ENCODE measurements at places on chromosomes 2 and 18.

- DNase-seq = no peak
Observed at GRCh38 chr2:52886556-52886955, 881.0 kb upstream of the CHAC2 start.

GRCh38 chr2:14677039-14677438, 44.5 kb downstream of the LRATD1 start:
- DNase-seq = no peak

- peak; percentile 48 for DNase-seq
Observed at GRCh38 chr2:192148620-192149321, 46.0 kb downstream of the TMEFF2 start.

- no peak for DNase-seq
Observed at GRCh38 chr2:221850076-221850475, 278.0 kb upstream of the EPHA4 start.

- DNase-seq = no peak
Observed at GRCh38 chr2:1026141-1026540, 75.5 kb downstream of the SNTG2 start.

DNA sequence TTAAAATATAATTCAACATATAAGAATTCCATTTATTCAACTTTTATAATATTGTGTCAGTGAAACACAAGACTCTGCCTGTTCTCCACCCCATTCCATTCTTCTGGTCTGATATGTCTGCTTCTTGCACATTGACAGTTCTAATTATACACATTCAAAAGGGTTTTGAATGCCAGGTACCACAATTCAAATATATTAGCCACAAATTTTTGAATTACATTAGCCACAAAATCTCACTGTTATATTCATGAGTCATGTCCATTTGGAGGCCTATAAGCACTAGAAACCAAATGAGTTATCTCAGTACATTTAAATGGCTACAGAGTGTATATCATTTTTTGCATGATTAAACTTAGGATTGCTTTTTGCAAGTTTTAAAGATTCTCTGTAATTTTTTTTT, 72.1 kb downstream of the CCDC150 start:
- no peak for DNase-seq

- DNase-seq = no peak
Observed at GRCh38 chr2:3100386-3100785, 277.2 kb downstream of the EIPR1 start.

DNA sequence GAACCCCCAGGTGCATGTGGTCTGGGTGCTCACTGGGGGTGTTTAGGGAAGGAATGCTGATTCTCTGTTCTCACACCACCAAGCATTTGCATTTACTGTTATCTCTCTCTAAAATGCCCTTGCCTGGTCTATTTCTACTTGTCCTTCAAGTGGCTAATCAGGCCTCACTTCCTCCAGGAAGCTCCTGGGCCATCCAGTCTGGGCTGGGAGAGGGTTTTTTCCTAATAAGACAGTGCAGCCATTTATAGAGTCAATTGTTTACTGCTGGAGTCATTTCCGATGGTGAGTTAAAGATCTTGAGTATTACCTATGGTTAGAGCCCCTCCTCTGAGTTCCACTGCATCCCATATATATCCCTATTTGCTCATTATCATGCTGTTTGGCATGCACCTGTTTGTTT, 25.2 kb upstream of the ITGA6 start:
- no peak for DNase-seq

- DNase-seq = no peak
Observed at GRCh38 chr2:109660046-109660860, 46.1 kb downstream of the SOWAHC start.

DNA sequence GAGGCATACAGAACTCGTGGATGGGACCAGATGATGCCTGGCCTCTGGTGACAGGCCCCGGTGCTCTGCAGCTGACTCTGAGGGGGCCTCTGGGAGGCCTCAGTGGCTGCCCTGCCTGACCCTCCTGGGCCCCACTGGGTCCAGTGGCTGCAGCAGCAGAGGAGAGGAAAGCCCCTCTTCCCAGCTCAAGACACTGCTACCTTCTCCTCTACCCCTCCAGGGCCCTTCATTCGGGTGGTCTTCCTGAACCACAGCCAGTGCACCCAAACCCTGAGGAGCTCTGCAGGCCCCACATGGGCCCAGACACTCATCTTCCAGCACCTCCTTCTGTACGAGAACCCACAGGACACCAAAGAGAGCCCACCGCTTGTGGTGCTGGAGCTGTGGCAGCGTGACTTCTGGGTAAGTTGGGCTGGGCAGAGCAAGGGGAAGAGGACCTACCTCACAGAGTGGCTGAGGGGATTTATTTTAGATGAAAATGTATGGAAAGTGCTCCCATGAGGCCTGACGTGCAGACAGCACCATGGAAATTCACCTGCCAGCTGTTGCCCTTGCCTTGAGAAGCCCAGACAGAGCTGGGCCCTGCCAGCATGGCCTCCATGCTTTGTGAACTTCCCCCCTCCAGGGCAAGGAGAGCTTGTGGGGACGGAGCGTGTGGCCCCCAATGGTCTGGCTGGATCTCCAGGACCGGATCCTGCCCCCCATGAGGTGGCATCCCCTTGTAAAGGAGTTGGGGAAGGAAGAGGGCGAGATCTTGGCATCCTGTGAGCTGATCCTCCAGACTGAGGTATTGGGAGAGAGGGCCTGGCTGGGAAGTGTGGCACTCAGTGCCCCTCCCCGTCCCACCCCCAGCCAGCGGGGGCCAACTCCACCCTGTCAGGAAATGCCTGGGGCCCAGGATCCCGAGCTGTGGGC, 46.3 kb downstream of the LMAN2L start:
- no peak for DNase-seq

DNA sequence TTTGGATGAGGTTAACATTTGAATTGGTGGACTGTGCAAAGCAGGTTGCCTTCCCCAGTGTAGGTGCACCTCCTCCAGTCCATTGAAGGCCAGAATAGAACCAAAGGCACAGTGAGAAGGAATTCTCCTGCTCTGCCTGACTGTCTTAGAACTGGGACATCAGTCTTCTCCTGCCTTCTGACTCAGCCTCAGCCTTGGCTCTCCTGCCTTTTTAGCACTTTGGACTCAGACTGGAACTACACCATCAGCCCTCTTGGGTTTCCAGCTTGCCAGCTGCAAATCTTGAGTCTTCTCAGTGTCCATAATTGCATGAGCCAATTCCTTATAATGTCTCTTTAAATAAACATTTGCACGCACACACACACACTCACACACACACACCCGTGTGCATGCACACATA, 8.0 kb upstream of the TMEM177 start:
- DNase-seq = no peak

GRCh38 chr2:224145751-224146355, 106.8 kb upstream of the SERPINE2 start:
- DNase-seq = no peak

DNA sequence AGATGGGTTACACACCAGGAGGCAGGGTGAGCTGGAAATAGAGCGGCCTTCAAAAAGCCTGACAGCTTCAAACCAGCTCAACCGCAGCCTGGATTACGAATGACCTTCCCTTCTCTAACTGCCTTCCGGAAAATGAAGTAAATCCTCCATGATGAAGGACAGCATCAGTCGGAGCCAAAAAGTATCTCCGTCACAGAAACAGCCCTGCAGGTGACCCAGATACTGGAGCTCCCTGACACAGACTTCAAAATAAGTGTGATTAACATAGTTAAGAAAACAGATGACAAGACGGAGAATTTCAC, 10.3 kb upstream of the CIB4 start:
- no peak for DNase-seq

DNA sequence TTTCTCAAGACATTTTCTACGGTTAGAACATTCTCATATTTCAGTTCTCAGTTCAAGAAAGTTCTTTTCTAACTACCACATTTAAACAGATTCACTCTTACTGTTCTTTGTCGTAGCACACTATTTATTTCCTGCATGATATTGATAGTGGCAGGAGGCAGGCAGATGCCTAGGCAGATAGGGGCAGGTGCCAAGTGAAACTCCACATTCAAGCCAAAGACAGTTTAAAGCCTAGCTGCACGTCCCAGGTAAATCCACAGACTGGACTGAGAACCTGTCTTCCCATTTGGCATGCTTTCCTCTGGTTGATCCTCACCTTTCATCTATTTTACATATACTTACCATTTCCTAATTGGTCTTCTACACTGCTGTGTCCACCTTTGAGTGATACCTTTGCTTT, 359.3 kb downstream of the TMX3 start:
- DNase-seq = no peak

DNA sequence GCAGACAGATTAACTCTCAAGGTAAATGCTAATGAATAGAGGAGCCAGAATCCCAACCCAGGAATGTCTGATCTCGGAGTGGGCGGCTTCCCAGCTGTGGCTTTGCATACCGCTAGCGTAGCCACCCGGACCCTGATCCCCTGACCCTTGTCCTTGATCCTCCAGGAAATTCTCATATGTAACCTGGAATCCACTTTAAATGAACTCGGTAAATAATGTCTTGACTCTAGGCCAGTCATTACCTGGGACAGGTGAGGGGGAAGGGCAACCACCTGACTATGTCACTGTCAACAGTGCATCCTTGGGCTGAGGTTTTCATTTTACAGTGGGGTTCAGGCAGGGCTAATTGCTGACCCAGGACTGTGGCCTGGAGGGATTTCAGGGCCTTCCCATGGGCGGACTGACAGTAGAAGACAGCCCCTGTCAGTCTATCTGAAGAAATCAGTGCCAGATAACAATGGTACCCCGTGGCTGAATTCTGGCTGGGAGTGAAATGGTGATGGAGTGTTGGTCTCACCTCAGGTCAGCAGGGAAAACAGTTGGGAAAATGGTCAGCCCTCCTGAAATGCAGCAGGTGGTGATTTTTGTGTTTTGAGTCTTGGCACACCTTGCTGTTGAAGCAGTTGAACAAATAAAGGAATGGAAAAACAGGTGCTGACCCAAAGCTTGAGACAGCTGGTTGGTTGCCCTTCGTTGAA, 9.6 kb downstream of the ACKR3 start:
- DNase-seq = no peak

DNA sequence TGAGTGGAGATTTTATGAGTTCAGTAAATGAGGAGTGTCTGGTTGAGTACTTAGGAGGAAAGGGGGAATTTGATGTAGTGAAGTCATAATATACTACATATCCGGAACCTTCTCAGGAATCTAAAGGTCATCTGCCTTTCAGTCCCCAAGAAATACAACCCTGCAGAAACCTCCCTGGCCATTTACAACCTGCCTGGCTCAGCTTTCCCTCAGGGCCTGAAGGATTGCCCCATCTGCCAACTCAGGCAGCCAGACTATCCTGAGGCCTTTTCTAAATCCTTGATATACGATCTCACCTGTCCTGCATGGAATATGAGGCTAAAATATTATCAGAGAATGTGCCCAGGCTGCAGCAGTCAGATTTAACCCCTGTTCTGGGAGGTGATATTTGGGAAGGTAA, 165.4 kb upstream of the SPOPL start:
- no peak for DNase-seq

- no peak for DNase-seq
Observed at GRCh38 chr2:54258166-54258565, 2.1 kb upstream of the TSPYL6 start.

- DNase-seq = peak; percentile 71
Observed at GRCh38 chr18:75341267-75341666, 86.2 kb downstream of the SMIM21 start.

DNA sequence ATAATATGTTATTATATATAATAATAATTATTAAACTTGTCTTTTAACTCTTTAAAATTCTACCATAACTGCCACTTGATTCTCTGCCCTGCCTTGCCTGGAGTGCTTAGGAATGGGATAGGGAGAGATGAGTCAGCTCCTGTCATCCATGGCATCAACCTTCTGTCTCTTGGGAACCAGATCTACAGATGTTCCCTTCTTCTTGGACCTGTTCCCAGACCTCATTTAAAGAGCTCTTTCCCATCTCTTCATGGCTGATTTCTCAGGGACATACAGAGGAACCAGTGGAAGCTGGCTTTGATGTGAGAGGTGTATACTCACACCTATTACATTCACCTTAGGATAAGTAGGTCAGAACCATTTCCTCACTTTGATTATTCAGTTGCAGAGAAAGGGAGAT, 155.3 kb upstream of the MYO3B start:
- no peak for DNase-seq

- no peak for DNase-seq
Observed at GRCh38 chr2:16625759-16626158, 39.9 kb downstream of the CYRIA start.

GRCh38 chr2:221477714-221478484, 94.2 kb downstream of the EPHA4 start:
- DNase-seq = peak; percentile 43

DNA sequence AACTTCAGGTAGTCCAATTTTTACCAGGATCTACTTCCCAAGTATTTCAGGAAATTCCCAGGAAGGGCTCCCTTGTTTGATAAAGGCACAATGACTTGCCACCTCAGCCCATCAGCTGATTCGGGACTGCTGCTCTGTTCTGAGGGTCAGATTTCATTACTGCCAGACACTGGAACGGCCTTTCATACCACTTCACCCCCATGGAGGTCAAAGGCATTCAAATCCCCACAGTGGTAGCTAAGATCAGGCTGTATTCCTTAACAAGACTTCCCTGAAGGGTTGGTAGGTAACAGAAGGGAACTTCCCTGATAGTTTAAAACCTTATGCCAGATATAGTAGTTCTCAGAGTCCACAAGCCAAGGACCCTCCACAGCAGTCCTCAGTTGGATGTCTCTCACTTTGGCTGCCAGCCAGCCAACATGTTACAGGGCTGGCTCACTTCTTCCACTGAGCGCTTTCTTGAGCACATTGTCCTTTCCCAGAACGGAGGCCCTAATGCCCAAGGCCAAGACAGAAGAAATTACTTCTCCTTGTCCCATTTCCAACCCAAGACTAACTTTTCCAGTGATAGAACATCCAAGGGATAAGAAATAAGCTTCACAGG, 40.0 kb upstream of the GLS start:
- DNase-seq = no peak

DNA sequence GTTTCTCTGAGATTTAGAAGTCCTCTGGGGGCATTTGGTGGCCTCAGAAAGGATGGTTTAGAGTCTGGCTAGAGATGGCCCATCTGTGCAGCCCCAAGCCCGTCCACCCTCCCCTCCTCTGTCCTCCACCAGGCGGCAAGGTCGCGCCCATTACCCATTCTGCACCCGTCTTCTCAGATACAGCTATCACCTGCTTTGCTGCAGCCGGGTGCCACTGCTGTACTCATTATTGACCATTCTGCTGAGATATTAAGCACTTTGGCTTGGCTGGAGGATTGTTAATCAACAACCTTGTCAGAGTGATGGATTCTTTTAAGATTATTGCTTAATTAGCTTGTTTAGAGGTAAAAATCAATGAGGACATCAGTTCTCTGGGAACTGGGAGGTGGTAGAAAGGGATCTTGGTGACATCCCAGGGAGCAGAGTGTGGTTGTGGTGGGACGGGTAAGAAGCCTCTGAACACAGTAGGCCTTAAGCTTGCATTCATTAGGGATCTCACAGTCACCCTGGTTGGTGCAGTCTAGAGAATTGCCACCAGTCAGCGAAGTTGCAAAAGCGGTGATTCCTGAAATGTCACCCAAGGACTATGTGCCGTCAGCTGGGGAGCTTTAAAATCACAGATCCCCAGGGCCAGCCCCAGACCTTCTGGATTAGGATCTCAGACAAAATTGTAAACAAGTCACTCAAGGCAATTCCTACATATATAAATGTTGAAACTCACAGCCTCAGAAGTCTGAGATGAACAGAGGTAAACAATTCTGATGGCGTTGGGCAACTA, 90.9 kb downstream of the CAPN13 start:
- DNase-seq = no peak

GRCh38 chr2:206217743-206218142, 56.7 kb upstream of the ZDBF2 start:
- no peak for DNase-seq

Data from retinal pigment epithelial cell (primary cell).